ENCODE measurements at places on chromosomes 16 and 17. TPM values are rescaled to one million over a fixed set of nuclear protein-coding genes. Genes with fewer than 3 reads are reported as not detected.

The CDIP1 gene
- polyA plus RNA-seq, result 34.3 TPM

The ITGB4 gene
- polyA plus RNA-seq, result 8.9 TPM

The FBXW10 gene
- 0.61 TPM for polyA plus RNA-seq

The NPB gene
- polyA plus RNA-seq, result 0.40 TPM

The RND2 gene
- polyA plus RNA-seq, result 3.5 TPM

The SEPTIN12 gene
- 0.18 TPM for polyA plus RNA-seq

The GNGT2 gene
- polyA plus RNA-seq, result 1.9 TPM

The C16orf96 gene
- 0.27 TPM for polyA plus RNA-seq

The TCAP gene
- 1.3 TPM for polyA plus RNA-seq

The CISD3 gene
- 17.2 TPM for polyA plus RNA-seq

The FGF11 gene
- polyA plus RNA-seq, result 8.6 TPM

The PAGR1 gene
- 46.9 TPM for polyA plus RNA-seq

The OMG gene
- polyA plus RNA-seq, result 0.15 TPM

The ATP2C2 gene
- polyA plus RNA-seq, result 0.47 TPM

The CHST5 gene
- polyA plus RNA-seq, result 0.38 TPM

The NOTUM gene
- polyA plus RNA-seq, result 2.4 TPM

The BAHCC1 gene
- 18.3 TPM for polyA plus RNA-seq

The TERB1 gene
- polyA plus RNA-seq, result not detected

The ACOX1 gene
- polyA plus RNA-seq, result 34.4 TPM

The P2RX1 gene
- 1.6 TPM for polyA plus RNA-seq

The PPP4C gene
- polyA plus RNA-seq, result 92.3 TPM

The CDRT15 gene
- 0.37 TPM for polyA plus RNA-seq

The RSAD1 gene
- polyA plus RNA-seq, result 51.8 TPM

The PDE6G gene
- polyA plus RNA-seq, result 17.5 TPM

The OR1A1 gene
- polyA plus RNA-seq, result not detected

The KRTAP9-2 gene
- not detected for polyA plus RNA-seq

The INTS2 gene
- 12.6 TPM for polyA plus RNA-seq

The SLC52A1 gene
- 0.24 TPM for polyA plus RNA-seq

The CTRB2 gene
- polyA plus RNA-seq, result 0.30 TPM

The DNAAF8 gene
- 2.5 TPM for polyA plus RNA-seq

The TSPOAP1 gene
- polyA plus RNA-seq, result 43.2 TPM

Data from right renal pelvis (tissue), 4 donors.